ENCODE measurements at places on chromosomes 12 and 14.

DNA sequence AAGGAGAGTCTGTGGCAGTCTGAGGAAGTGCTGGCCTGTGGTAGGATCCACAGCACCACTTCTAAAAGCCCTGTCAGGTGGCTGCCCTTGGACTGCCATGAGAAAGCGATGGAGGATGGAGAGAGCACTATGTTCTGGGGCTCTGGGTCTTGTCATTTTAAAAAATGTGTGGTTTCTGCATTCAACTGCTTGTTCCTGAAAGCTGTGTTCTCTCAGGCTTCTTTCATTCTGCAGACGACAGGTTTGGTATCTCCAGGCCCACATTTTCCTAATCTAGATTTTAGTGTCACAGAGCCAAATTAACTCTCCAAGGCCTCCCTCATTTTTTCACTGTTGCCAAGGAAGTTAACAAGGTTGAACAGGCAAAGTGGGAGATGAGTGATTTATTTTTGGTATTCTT, 10.5 kb downstream of the OVCH1 start:
- DNase-seq, result no peak

GRCh38 chr14:21642683-21643082, 7.9 kb upstream of the OR10G2 start:
- DNase-seq, result no peak

DNA sequence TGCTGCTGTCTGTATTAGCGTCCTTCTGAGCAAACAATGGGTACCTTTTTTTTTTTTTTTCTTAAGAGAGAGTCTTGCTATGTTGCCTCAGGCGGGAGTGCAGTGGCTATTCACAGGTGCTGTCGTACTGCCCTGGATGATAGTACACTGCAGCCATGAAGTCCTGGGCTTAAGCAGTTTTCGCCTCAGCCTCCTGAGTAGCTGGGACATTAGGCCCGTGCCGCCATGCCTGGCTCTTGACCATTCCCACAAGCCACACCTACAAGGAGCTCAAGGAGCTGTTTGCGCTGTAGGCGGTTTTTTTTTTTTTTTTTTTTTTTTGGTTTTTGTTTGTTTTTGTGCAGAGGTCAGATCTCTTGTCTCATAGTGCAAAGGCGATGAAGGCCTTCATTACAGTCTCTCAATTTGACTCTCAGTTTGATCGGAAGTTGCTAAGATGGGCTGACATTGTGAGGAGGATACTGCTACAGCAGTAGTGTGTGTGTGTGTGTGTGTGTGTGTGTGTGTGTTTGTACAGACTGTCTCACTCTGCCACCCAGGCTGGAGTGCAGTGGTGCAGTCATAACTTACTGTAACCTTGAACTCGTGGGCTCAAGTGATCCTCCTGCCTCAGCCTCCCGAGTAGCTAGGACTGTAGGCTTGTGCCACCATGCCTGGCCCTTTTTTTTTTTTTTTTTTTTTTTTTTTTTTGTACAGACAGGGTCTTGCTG, 34.2 kb downstream of the TRAF3 start:
- no peak for DNase-seq

GRCh38 chr12:26112703-26113147, 12.1 kb downstream of the BHLHE41 start:
- DNase-seq, result no peak

DNA sequence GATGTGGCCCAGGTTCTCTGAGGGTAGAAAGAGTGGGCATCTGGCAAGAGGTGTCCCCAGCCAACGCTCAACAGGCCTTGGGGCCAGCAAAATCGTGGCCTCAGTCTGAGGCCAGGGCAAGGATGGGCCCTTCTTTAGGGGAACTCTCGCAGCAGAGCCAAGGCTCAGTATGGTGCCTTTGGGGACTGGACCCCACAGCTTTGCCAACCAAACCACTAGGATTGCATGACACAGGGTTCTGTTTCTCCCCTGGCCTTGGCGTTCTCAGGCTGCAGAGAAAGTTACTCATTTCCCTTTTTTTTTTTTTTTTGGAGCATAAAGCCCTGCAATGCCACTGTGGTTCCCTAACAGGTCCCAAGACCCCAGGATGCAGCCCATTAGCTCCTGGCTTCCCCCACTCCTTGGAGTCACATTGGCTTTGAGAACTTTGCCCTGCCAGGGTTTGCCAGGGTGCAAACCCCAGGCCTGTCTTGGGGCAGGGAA, 100.6 kb downstream of the LGMN start:
- no peak for DNase-seq

DNA sequence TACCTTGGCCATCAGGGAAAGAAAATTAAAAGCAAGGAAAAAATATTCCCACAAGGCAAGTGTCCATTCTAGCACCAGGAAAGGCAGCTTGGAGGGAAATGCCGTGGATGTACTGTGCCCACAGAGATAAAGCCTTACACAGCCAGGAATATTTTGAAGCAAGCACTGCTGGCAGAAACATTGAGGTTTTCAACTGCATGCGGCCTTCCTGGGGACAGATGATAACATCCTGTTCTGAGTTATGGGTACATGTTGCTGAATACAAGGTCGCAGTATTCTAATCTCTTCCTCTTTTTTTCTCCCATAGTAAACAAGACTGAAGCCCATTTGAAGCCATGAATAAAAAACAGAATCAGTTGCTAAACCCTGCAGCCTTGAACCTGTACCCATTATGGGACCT, 197.1 kb downstream of the BTG1 start:
- no peak for DNase-seq

GRCh38 chr14:24607081-24607480, 2.4 kb downstream of the GZMH start:
- DNase-seq, result no peak

- DNase-seq, result no peak
These were observed 19.4 kb downstream of the GNS start for GRCh38 chr12:64739778-64740177.

- no peak for DNase-seq
These were observed 283.2 kb downstream of the RPAP3 start for GRCh38 chr12:47422611-47423010.

DNA sequence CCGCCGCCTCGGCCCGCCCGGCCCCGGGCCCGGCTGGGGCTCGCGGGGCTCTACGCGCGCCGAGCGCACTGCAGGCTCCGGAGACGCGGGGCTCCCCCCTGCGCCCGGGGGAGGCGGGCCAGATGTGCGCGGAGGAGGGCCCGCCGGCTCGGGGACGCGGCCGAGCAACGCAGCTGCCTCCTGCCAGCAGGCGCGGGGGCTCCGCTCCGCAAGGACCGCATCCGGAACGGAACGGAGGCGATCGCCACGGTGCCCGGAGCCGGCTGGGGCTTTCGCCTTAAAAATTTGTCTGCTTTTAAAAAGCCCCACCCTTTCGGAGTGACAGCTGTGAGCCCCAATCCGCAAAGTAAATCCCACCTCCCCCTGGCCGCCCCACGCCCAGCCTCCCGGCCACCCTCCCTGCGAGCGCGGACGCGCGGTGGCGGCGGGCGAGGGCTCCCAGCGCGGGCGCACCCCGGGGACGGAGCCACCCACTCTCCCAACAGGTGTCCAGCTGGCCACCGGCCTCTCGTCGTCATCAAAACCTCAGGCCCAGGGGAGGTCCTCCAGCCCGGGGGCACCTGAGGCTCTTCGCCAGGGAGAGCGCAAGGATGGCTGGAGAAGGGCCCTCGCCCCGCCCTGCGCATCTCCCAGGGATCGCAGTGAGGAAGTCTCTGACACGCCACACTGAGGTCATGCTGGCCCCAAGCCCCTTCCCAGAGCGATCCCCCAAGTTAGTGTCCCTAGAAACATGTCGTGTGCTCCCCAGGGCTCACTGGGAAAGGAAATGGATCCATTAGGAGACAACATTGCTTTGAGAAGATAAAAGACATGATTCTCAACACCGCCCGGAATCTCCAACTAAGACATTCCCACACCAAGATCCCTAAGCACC, at the start of gene TMEM132D:
Gene TMEM132D, minus strand, starts transcription at position 70 of the 874 bp plus-strand sequence.
- DNase-seq, result no peak

GRCh38 chr14:23942587-23942986, 11.0 kb upstream of the DHRS4 start:
- no peak for DNase-seq

- DNase-seq, result no peak
These were observed 24.2 kb downstream of the CCDC92 start for GRCh38 chr12:123948401-123948795.

GRCh38 chr12:19045426-19045825, 84.1 kb upstream of the PLEKHA5 start:
- DNase-seq, result no peak

GRCh38 chr14:64772397-64772950, 68.2 kb downstream of the PLEKHG3 start:
- DNase-seq, result no peak

Data from stimulated activated CD8-positive, alpha-beta memory T cell treated with anti-CD3 and anti-CD28 coated beads, Interleukin-15, amount 100 ng/mL, for 1 hour (primary cell).